Right forelimb (tissue), 1 donor: ENCODE measurements at places on chromosomes 2 and 18.

GRCh38 chr2:14901737-14902136 is 269.2 kb downstream of the LRATD1 start:
- no peak for DNase-seq

- no peak for DNase-seq
Measured at GRCh38 chr2:226969417-226970080, 133.7 kb downstream of the RHBDD1 start.

- no peak for DNase-seq
Measured at GRCh38 chr2:204331988-204332387, 213.3 kb upstream of the PARD3B start.

DNA sequence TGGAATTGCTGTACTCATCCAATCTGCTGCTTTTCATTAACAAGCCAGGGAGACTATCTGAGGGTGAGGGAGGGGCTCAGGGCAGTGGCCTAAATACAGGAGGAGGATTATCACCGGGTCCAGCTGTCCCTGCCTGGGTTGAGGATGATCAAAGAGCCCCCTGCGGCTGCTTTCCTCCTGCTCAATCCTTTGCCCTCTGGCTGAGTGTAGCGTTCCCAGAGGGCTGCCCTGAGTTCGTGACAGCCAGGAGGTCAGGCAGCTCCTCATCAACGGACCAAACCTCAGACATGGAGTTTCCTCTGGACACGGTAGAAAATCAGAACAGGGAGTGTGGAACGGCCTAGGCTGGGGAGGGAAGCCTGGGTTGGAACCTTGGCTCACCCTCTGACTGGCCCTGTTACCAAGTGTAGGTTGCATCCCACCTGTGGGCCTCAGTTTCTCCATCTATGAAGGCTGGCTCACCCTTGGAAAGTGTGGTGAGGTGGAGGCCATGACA is 23.5 kb downstream of the CIB4 start:
- DNase-seq, result no peak

- no peak for DNase-seq
Measured at GRCh38 chr2:215293879-215294278, 18.0 kb upstream of the ATIC start.

- no peak for DNase-seq
Measured at GRCh38 chr18:9290156-9290555, 44.4 kb upstream of the TWSG1 start.

GRCh38 chr2:226797289-226797988 is 2.2 kb downstream of the IRS1 start:
- no peak for DNase-seq
